ENCODE measurements at places on chromosomes 4 and X.

DNA sequence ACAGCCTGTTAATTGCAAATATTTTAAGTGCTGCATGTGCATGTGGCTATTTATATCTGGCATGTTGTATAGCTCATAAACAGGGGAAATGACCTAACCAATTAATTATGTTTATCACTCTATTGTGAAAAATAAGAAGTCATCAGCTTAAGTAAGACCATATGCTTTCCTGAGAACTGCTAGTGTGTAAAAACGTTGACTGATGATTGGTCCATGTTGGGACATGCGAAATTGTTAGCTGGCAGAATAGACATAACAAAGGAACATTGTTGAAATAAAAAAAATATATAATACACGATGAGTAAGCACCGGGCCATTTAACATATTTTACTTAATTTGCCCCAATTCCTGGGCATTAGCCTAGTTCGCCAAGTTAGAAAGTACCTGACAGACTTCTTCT, 207.5 kb downstream of the ANK2 start:
- DNase-seq, result no peak

DNA sequence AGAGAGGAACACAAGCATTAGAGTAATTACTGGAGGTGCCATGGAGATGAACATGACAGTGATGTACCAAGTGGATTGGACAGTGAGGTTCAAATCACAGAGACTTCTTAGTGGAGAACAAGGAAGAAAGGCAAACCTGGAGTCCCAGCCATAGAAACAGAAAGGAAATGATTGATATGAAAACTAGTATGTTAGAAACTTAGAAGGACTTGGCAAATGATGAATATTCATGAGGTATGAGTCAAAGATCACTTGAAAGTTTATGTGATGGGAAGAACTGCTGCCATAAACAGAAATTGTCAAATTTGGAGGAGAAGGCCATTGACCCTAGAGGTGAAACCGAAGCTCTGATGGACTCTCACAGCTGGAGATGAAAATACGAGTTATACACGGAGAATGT, 88.2 kb downstream of the PHOX2B start:
- DNase-seq, result no peak

GRCh38 chr4:138627096-138627495, 384.9 kb upstream of the SLC7A11 start:
- DNase-seq, result no peak

- no peak for DNase-seq
Measured at GRCh38 chrX:120235284-120235683, 15.3 kb upstream of the ZBTB33 start.

DNA sequence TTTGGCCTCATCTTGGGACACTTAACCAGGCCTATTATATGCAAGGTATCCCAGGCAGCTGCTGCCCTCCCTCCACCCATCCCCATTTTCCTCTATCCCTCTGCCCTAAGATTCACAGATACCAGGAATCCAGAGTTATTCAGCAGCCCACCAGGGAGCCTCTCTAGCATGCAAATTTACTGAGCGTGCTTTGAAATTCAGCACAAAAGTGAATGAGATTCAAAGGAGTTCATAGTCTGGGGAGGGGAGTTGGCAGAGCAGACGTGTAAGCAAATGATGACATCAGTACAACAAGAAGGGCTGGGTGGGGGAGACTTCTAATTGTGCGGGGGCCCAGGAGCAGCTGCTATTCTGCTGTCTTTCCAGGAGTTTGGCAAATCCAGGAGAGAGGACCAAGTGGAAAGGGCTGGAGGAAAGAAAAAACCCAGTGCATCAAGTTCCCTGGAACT, 1.7 kb upstream of the MTM1 start:
- no peak for DNase-seq

- no peak for DNase-seq
Measured at GRCh38 chrX:11215191-11215921, 77.9 kb upstream of the AMELX start.

- no peak for DNase-seq
Measured at GRCh38 chrX:55074851-55075467, at the start of gene PAGE2B. Gene PAGE2B, plus strand, starts transcription at chrX:55075030. Its CDS starts 1,012 bp downstream, at chrX:55076042.

GRCh38 chr4:145557720-145558119, 61.5 kb upstream of the MMAA start:
- peak; percentile 21 for DNase-seq

- DNase-seq, result no peak
Measured at GRCh38 chr4:1523907-1524636, 117.8 kb upstream of the NKX1-1 start.

- no peak for DNase-seq
Measured at GRCh38 chrX:136204571-136204970, 46.6 kb downstream of the MAP7D3 start.

GRCh38 chr4:110119337-110119736, 79.1 kb downstream of the ELOVL6 start:
- no peak for DNase-seq

GRCh38 chr4:139763672-139764071, 98.1 kb downstream of the MGST2 start:
- no peak for DNase-seq
